Activated naive CD4-positive, alpha-beta T cell (primary cell): ENCODE measurements at places on chromosomes 11 and 22.

- no peak for DNase-seq
Observed at GRCh38 chr11:120365512-120365911, 29.3 kb downstream of the ARHGEF12 start.

GRCh38 chr11:11478687-11479086 is 125.6 kb upstream of the CSNK2A3 start:
- DNase-seq, result no peak

DNA sequence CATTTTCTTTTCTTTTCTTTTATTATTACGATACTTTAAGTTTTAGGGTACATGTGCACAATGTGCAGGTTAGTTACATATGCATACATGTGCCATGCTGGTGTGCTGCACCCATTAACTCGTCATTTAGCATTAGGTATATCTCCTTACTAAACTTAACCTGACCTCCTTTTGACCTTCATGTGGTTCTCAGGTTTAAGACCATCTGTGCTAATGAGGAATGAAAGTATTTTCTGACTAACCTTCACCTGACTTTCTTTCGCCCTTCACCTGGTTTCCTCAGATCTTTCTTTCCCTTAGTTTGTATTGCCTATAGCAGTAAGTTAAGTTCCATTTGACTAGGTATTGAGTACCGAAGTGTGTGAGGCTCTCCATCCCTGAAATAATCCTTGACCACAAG is 6.5 kb downstream of the EXPH5 start:
- no peak for DNase-seq

GRCh38 chr22:40911772-40912171 is 39.4 kb upstream of the RBX1 start:
- DNase-seq, result no peak

DNA sequence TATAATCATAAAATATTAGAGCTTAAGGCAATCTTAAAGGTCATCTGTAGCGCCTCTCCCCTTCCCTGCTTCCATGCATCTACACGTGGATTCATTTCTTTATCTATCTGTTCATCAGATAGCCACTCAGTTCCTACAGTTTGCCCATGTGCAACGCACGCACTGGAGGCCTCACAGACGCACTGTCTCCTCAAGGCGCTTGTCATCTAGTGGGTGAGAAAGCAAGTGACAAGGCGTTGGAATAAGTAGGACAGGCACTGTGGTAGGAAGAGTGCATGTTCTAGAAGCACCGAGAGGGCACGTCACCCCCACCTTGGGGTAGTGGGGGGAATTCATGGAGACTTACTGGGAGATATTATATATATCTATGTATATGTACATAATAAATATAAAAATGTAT is 20.8 kb upstream of the JAM3 start:
- DNase-seq, result no peak

DNA sequence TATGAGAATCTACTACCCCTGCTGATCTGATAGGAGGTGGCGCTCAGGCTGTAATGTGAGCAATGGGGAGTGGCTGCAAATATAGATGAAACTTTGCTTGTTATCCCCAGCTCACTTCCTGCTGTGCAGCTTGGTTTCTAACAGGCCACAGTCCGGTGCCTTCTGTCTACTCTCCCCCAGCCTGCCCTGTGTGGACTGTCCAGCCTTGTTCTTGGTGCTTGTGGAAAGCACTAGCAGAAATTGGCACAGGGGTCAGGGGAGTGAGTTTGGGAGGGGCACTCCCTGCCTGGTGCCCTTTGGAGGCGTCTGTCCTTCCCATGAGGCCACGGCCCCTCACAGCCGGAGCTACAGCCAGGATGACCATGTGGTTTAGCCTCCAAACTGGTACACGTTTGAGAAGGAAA is 14.3 kb downstream of the MOV10L1 start:
- DNase-seq, result no peak

DNA sequence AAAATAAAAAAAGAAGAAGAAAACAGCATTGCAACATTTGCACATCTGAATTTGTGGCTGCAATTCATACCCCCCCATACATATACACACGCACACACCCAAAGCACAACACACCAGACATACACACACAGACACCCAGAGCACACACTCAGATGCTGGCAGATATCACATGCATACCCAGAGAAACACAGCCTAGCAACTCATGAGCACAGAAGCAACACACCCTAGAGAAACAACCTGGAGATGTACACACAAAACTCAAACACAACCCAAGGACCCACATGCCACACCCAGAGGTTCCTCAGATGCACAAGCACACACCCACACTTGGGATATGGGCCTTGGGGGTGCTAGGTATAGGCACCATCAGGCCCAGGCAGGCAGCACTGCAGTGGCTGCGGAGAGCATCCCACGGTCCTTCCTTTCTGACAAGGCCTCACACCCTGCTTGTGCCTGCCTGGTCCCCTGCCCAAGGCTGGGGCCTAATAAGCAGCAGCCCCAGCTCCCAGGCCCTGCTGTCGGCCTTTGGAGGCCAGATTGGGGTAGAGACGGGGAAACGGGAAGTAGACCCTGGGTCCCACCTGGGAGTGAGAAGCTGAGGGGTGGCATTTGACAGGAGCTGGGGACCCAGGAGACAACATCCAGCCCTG is 3.1 kb downstream of the CST6 start:
- DNase-seq, result no peak

- DNase-seq, result no peak
Observed at GRCh38 chr22:38107692-38108515, 2.6 kb downstream of the BAIAP2L2 start.

DNA sequence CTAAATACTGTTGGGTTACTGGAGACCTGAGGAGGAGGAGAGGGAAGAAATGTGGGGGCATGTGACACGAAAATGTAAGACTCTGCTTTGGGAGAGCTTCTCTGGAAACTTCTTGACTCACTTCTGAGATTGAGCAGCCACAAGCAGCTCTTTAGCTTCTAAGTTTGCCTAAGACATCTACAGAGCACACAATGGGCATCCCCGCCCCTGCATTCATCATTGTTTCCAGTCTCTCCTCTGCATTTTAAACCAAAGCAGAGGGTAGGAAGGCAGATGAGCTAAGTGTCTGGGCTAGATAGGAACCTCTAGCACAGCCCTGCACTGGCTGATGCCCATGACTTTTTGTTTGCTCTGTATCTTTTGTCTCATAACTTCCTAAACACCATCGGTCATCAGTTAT is 2.1 kb upstream of the OR52D1 start:
- DNase-seq, result no peak
